ENCODE measurements at places on chromosomes 2 and 18.

- no peaks in the 10 kb centered on the region for H3K27me3 ChIP-seq
- H3K36me3 ChIP-seq: peaks cover 1% of the 10 kb centered on the region
- H3K4me1 ChIP-seq: no peaks in the 10 kb centered on the region
- no peak overlapping the region for H3K4me3 ChIP-seq
These were observed 26.1 kb downstream of the GAD1 start for GRCh38 chr2:170842785-170843184.

DNA sequence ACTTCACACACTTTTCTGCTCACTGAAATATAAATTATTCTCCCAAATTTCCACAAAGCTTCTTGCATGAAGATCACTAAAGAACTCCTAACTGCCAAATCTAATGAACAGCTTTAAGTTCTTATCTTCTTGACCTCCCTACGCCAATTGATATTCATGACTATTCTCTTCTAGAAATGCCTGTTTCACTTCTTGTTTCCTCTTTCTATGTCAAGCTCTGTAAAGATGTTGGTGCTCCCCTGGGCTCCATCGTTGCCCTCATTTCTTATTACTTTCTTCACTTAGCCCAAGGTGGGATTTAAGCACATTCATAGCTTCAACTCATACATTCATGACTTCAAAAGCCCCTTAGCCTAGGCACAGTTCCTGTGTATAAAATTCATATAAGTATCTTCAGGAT, 9.2 kb upstream of the ANTXR1 start:
- DNase-seq: no peak
- no peaks in the 10 kb centered on the region for H3K27me3 ChIP-seq
- H3K36me3 ChIP-seq: no peaks in the 10 kb centered on the region
- no peak overlapping the region for H3K4me3 ChIP-seq
- no peaks in the 10 kb centered on the region for H3K4me1 ChIP-seq

DNA sequence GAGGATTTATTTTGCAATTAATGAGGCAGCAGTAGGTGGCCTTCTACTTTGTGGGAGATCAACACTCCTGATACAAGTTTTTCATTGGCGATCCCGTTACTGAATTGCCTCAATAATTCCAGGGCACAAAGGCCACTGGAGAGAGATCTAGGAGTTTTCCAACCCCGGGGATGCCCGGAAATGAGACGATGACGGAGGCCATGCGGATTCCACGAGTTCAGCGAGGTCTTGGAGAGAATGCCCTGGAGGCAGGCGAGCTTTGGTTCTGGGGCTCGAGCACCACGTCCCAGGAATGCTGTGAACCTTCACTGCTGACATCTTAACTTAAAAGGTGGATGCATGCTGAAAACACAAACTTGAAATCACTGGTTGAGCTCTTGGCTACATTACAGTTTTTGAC, 74.2 kb downstream of the LDLRAD4 start:
- H3K27ac ChIP-seq: no peak overlapping the region
- H3K27me3 ChIP-seq: no peaks in the 10 kb centered on the region
- H3K4me1 ChIP-seq: no peaks in the 10 kb centered on the region
- no peaks in the 10 kb centered on the region for H3K36me3 ChIP-seq

- DNase-seq: no peak
- no peaks in the 10 kb centered on the region for H3K36me3 ChIP-seq
- no peak overlapping the region for H3K4me3 ChIP-seq
- H3K27me3 ChIP-seq: no peaks in the 10 kb centered on the region
- peaks cover 2% of the 10 kb centered on the region for H3K4me1 ChIP-seq
These were observed 230.4 kb upstream of the HS6ST1 start for GRCh38 chr2:128549094-128549493.

GRCh38 chr2:66587216-66587615, 152.3 kb downstream of the MEIS1 start:
- H3K4me1 ChIP-seq: no peaks in the 10 kb centered on the region
- DNase-seq: peak; percentile 79
- H3K4me3 ChIP-seq: no peak overlapping the region
- H3K27ac ChIP-seq: no peak overlapping the region
- no peaks in the 10 kb centered on the region for H3K36me3 ChIP-seq

DNA sequence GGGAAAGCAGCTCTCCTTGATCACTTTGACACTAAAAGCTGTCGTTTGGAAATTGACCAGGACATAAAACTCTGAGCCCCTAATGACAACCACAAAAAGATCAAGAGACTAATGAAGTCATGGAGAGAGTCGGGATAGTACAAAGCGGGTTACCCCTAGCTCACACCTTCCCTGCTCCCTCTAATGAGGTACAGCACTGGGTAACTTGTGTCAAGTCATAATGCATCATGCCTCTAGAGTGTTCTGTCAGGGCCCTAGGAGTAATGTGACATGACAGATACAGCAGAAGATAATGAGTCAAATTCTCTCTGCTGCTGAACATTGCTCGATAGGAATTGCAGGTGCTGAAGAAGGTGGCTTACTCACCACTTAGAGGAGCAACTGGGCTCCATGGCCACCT, 130.7 kb downstream of the AQP4 start:
- H3K27me3 ChIP-seq: no peaks in the 10 kb centered on the region
- H3K27ac ChIP-seq: no peak overlapping the region
- no peak for DNase-seq
- no peaks in the 10 kb centered on the region for H3K4me1 ChIP-seq

GRCh38 chr2:33275689-33276444, 200.6 kb upstream of the RASGRP3 start:
- no peaks in the 10 kb centered on the region for H3K27me3 ChIP-seq
- H3K4me3 ChIP-seq: no peak overlapping the region
- no peaks in the 10 kb centered on the region for H3K4me1 ChIP-seq

DNA sequence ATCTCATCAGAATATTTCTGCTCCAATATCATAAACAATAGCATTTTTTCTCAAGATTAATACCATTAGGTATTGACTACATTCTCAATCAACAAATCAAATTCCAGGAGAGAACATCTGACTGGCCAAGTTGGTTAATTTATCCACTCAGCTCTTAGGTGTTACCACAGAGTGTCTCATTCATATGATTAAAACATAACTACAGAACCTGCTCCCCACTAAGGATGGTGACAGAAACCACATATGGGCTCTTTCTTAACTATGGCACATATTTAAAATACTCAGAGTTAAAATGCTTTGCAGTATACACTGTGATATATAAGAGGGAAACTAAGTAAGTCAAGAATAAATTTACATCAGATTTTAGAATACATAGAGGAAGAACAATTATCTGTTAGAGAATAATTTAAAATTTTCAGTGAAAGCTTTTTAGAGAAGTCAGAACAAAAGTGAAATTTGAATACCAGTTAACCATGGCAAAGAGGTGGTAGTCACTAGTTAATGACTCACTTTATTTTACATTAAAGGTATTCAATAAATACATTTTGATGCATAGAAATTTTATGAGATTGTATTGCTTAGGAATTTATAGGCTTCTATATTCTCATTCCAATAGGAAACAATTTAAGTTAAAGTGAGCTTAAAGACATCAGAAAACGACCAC, 1120.8 kb upstream of the TMEFF2 start:
- no peaks in the 10 kb centered on the region for H3K27me3 ChIP-seq
- no peaks in the 10 kb centered on the region for H3K36me3 ChIP-seq
- no peaks in the 10 kb centered on the region for H3K4me1 ChIP-seq
- H3K27ac ChIP-seq: no peak overlapping the region

DNA sequence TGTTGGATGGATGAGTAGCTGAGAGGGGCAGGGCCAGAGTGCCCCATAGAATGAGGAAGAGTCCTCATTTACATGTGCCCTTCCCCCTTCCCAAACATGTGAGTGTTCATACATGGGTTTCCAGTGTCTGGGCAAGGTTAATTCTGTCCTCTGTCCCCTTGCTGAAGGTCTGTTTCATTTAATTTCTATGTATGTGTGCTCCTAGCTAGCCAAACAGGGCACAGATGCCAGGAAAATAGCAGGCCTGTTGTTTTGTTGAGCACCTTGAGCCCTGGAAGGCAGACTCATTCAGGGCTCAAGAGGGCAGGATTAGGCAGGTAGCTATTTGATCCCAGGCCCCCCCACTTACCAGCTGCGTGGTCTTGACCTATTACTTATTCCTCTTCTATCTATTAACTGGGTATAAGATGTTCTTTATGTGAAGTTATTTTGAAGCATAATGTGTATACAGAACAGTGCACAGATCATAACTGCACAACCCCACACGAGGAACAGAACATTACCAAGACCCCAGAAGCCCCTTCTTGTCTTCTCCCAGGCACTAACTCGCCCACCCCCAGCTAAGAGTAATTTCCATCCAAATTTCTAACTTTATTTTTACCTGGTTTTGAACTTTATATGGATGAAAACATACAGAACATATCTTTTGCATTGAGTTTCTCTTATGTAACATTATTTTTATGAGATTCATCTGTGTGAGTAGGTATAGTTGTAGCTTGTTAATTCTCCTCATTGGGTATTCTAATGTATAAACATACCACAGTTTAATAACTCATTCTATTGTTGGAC, 164.3 kb downstream of the RPIA start:
- no peaks in the 10 kb centered on the region for H3K27me3 ChIP-seq
- no peak overlapping the region for H3K4me3 ChIP-seq
- no peak overlapping the region for H3K27ac ChIP-seq
- no peaks in the 10 kb centered on the region for H3K36me3 ChIP-seq
- no peaks in the 10 kb centered on the region for H3K4me1 ChIP-seq
- DNase-seq: no peak

DNA sequence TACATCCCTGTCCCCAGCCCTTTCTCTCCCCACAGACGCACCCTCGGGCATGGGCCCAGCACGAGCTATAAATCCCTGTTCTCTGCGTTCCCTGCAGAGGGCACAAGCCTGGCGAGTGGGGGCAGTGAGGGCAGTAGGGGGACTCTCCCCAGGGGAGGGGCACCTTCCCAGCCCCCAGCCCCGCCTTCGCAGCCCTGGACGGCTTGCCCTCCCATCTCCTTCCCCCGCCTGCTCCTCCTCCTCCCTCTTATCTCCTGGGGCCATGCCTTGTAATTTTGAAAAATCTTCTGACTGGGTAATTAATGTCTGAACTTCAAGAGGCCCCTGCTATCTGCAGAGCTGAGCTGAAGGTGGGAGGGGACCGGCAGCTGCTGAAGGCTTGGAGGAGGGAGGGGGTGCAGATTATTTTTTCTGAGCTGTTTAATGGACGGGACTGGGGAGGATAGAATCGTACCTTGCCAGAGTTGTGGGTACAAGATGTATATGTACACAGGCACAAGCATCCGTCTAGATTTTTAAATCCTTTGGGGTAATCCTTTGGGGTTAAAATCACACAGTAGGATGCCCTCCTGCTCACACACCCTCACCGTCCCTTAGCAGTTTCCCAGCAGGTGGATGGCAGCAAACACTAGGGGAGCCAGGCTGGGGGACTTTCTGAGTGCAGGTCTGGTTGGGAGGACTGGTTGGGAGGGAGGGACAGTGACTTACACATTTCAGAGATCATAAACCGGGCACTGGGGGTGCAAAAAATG, 121.9 kb downstream of the SMAD7 start:
- no peaks in the 10 kb centered on the region for H3K36me3 ChIP-seq
- H3K4me1 ChIP-seq: peaks cover 29% of the 10 kb centered on the region
- DNase-seq: peak; percentile 54
- H3K27me3 ChIP-seq: no peaks in the 10 kb centered on the region
- no peak overlapping the region for H3K4me3 ChIP-seq

GRCh38 chr2:128375454-128375853, 56.8 kb upstream of the HS6ST1 start:
- DNase-seq: no peak
- no peak overlapping the region for H3K27ac ChIP-seq
- no peak overlapping the region for H3K4me3 ChIP-seq
- H3K36me3 ChIP-seq: no peaks in the 10 kb centered on the region
- H3K27me3 ChIP-seq: no peaks in the 10 kb centered on the region
- H3K4me1 ChIP-seq: peaks cover 7% of the 10 kb centered on the region

GRCh38 chr2:45009928-45010701, 863 bp upstream of the SIX2 start:
- peak overlapping the region; percentile 15 for H3K4me3 ChIP-seq
- H3K36me3 ChIP-seq: no peaks in the 10 kb centered on the region
- H3K27ac ChIP-seq: no peak overlapping the region
- H3K4me1 ChIP-seq: no peaks in the 10 kb centered on the region
- H3K27me3 ChIP-seq: peaks cover 66% of the 10 kb centered on the region

- no peak overlapping the region for H3K4me3 ChIP-seq
- peaks cover 7% of the 10 kb centered on the region for H3K36me3 ChIP-seq
- no peaks in the 10 kb centered on the region for H3K27me3 ChIP-seq
- H3K4me1 ChIP-seq: no peaks in the 10 kb centered on the region
- no peak overlapping the region for H3K27ac ChIP-seq
These were observed 23.2 kb downstream of the HJURP start for GRCh38 chr2:233831011-233831721.

DNA sequence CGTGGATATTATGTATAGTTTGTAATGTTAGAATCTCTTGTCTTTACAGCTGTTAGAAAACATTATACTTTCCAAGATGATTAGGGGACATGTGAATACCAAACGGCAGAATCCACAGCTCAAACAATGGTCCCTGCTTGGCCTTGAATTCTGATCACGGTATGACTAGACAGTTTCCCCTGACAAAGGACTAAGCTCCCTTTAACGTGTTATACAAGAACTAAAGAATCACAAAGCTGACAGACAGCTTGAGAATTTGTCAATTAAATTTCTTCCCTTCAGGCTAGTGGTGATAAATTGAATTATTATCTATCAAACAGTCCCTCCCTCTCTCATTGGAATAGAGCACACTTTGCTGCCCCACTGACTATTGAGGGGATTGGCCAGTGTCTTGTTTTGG, 359.2 kb upstream of the ID2 start:
- no peak overlapping the region for H3K4me3 ChIP-seq
- no peaks in the 10 kb centered on the region for H3K27me3 ChIP-seq
- peaks cover 2% of the 10 kb centered on the region for H3K4me1 ChIP-seq
- DNase-seq: peak; percentile 37

DNA sequence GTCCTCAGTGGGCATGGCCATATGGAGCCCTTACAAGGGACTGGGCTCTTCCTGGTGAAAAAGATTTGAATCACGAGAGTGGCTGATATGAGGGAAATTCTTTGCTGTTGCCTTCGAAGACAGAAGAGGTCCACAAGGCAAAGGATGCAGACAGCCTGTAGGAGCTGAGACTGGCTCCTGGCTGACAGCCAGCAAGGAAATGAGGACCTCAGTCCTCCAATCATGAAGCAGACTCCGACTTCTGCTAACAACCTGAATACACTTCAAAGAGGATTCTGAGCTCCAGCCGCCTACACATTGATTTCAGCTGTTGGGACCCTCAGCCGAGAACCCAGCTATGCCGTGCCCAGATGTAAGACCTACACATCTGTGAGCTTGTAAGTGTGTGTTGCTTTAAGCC, 3.0 kb upstream of the ST8SIA5 start:
- no peaks in the 10 kb centered on the region for H3K36me3 ChIP-seq
- DNase-seq: no peak
- no peak overlapping the region for H3K27ac ChIP-seq
- H3K27me3 ChIP-seq: peaks cover 37% of the 10 kb centered on the region

Data from mesendoderm (in vitro differentiated cells).